ENCODE measurements at places on chromosomes 16 and 17.

GRCh38 chr16:22394121-22394520 lies 19.7 kb upstream of the CDR2 start:
- DNase-seq, result no peak

GRCh38 chr16:50657241-50657640 lies 23.9 kb downstream of the SNX20 start:
- no peak for DNase-seq

DNA sequence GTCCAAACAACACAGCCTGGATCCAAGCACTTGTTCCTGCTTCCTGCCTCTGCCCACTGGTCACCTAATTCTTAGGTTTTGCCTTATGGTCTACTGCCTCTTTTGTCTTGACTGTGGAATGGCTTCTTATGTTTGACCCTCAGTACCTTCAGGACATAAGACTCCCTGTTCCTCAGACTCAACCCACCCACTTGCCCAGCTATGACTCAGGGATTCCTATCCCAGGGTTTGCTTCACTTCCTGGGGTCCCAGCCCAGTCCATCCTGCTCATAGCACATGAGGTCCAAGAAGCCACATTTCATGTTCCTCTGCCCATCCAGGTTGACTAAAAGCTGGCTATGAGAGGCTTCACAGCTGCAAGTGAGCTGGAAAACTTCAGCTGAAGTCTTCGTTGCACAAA lies 320.9 kb upstream of the CDH5 start:
- no peak for DNase-seq

DNA sequence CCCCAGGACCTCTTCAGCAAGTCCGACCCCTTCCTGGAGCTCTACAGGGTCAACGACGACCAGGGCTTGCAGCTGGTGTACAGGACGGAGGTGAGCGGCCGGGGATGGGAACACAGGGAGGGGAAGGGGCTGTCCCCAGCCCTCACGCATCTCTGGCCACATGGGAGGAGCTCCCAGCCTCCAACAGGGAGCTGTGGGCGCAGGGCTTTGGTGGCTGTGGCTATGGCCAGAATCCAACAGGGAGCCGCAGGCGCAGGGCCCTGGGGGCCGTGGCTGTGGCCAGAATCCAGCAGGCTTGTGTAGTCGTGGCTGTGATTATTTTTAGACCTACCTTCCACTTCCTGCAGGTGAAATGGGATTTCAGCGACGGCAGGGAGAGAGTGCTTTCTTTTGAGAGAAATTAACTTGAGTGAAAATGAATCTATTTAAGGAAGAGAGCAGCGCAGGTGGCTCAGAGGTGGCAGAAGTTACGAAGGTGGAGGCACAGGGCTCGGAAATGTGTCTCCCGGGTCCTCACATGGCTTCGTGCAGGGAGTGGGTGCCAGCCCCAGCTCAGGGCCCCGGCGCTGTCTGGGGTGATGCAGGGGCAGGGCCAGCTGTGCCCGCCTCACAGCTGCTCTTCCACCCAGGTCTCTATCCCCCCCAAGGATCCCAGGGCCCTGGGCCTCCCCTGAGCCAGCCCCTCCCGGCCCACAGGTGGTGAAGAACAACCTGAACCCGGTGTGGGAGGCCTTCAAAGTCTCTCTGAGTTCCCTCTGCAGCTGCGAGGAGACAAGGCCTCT lies 9.4 kb downstream of the CPNE7 start:
- DNase-seq, result no peak

DNA sequence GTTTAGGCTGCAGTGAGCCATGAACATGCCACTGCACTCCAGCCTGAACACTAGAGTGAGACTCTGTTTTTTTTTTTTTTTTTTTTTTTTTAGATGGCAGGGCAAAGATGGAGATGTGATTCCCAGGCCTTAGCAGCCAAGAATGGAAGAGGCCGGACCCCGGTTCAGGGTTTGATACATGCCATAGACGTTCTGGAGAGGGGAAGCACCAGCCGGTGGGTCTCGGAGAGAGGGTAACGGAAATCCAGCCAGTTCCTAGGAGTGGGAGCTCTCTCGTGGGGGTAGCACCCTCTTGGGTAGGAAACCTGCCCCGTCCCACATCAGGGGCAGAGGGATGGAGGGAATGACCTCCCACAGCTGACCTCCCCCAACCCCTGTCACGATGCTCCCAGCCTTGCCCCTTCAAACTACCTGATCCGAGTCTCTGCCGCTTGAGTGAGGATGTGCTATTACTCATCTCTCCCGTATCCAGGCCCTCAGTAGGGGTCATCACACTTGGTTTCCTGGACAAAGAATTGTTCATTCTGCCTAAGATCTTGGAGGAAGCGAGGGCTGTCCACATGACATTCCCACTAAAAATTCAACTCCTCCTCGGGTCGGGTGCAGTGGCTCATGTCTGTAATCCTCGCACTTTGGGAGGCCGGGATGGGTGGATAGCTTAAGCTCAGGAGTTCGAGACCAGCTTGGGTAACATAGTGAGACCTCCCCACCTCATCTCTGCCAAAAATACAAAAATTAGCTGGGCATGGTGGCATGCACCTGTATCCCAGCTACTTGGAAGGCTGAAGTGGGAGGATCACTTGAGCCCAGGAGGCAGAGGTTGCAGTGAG lies 47.3 kb downstream of the MIS12 start:
- DNase-seq, result no peak

GRCh38 chr17:45918241-45918745 lies 23.9 kb downstream of the MAPT start:
- DNase-seq, result no peak

DNA sequence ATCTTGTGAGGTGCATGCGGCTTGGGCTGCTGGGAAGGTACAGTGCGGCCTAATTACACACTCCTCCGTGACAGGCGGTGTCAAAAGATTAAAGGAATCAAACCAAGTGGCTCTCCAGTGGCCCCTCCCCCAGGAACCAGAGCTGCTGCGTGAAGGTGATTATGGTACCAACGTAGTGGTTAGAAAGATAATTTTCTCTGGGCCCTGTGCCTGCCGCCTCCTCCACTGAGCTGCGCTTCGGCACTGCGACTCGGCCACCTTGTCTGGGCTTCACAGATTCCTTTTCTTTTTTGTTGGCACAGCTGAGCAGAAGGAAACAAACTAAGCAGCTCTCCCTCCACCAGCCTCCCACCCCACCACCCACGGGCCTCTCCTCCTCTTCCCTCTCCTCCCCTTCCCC lies 113.2 kb upstream of the SDK2 start:
- no peak for DNase-seq

- no peak for DNase-seq
These were observed 375.2 kb downstream of the SLC39A11 start for GRCh38 chr17:72717276-72717675.

DNA sequence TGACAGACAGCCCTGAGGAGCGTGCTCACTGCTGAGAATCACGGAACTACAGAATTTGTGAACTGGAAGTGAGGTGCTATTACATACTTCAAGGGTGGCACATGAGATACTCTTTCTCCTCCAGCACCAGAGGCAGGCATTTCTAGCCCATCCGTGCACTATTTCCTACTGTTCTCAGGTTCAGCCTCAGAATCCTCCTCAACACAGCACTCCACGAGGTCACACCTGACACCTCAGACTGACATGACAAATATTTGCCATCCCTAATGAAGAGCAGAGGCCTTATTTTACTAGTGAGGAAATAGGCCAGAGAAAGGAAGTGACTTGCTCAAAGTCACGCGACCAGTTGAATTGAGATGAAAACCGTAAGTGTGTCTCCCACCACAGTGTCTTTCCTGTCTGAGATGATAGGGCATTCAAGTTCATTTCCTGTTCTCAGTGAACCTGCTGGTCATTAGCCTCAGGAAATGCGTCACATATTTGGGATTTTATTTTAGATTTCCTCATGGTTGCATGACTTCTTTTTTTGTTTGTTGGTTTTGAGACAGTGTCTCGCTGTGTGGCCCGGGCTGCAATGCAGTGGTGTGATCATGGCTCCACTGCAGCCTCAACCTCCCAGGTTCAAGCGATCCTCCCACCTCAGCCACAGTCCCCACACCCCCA lies 23.6 kb downstream of the SEZ6 start:
- peak; percentile 86 for DNase-seq

DNA sequence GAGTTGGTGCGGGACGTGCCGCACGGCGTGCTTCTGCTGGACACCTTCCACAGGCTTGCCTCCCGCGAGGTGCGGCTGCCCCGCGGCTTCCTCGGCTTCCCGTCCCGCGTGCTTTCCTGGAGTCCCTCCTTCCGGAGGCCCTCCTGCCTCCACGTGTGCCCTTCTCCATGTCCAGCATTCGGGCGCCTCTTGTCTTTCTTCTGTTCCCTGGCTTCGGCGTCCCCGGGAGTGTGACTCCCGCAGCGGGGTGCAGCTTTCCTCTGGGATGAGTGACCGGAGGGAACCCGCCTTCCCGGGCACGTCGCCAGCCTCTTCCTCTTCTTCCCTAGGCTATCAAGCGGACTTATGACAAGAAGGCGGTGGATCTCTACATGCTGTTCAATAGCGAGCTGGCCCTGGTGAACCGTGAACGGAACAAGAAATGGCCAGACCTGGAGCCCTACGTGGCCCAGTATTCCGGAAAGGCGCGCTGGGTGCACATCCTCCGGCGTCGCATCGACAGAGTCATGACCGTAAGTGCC lies 23.0 kb downstream of the DNAH2 start:
- DNase-seq, result no peak
